ENCODE measurements at places on chromosomes 3 and 15.
A peak's percentile ranks its signal among the peaks of the same experiment; 100 is the strongest.

GRCh38 chr3:154598166-154598565 is 168.2 kb upstream of the GPR149 start:
- DNase-seq, result no peak

DNA sequence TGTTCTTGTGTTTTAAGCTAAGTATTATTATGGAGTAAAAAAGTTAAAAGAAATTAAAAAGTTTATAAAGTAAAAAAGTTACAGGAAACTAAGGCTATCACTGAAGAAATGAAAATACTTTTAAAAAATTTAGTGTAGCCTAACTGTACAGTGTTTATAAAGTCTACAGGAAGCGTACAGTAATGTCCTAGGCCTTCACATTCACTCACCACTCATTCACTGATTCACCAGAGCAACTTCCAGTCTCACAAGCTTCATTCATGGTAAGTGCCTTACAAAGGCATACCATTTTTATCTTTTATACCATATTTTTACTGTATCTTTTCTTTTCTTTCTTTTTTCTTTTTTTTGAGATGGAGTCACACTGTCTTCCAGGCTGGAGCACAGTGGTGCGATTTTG is 40.7 kb upstream of the SCN5A start:
- DNase-seq, result no peak

GRCh38 chr15:89114990-89115389 is 26.7 kb downstream of the ABHD2 start:
- DNase-seq, result no peak

- DNase-seq, result no peak
Measured at GRCh38 chr3:126125781-126126251, 41.9 kb upstream of the SLC41A3 start.

DNA sequence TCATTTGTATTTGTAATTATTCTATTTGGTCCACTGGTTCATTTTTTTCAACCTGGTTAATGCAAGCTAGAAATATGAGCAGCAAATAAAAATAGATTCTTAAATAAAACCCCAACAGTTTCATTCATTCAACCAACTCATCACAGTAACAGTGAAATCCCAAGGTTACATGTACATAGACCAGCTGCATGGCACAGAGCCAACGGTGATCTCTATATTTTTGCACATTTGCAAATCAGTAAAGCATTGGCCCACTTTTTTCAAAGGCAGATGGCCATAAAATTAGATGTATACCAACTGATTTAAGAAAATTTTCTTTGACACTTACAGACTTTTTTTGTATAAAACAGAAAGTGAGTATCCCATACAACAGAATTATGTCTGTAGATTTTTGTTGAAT is 49.3 kb downstream of the STRIT1 start:
- DNase-seq, result no peak

DNA sequence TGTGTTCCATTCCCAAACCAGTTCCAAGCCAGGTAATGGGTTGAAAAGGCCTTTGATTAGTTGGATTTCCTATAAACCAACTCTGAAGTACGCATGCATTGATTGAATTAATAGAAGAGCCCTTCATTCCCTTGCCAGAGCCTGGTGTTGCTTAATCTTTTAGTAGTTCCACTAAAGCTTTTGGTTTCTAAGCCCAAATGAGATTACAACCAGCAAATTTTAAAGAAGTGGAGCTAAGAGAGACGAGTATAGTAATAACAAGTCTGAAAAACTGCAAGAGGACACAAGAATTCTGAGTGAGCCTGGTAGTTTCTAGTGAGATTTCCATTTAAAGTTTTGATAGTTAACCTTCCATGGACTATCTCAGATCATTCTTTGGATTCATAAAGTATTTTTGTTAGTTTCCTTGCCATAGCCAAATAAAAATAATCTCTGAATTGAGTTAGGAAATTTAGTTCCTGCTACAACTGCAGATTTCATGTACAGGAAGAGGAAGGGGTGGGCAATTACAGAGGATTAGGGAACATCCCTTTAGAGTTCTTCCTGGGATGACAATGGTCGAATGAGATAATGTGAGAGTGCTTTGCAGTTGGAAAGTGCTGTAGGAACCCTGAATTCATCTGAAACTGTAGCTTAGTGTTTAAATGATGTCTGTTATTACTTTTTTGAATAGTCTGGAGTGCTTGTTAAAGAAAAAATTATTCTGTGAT is 136.8 kb downstream of the FNDC3B start:
- DNase-seq, result no peak

DNA sequence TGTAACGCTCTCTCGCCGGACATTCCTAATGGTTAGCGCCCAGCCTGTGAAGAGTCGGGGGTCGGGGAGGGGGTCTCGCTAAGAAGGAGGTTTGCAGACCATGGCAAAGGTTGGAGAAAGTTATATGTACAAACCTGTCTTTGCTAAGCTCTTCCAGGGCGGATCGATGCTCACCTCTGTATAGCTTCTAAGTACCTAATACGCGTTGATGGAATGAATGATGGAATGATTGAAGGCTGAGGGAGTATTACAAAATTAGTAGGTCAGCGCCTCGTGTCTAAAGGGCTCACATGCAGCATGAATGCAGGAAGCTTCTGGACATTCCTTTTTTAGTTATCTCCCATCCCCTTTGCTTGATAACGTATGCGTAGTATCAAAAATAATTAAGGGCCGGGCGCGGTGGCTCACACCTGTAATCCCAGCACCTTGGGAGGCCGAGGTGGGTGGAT is 305 bp upstream of the KPNA1 start:
- DNase-seq, result no peak

GRCh38 chr3:170956647-170957046 is 48.2 kb upstream of the EIF5A2 start:
- DNase-seq, result no peak

DNA sequence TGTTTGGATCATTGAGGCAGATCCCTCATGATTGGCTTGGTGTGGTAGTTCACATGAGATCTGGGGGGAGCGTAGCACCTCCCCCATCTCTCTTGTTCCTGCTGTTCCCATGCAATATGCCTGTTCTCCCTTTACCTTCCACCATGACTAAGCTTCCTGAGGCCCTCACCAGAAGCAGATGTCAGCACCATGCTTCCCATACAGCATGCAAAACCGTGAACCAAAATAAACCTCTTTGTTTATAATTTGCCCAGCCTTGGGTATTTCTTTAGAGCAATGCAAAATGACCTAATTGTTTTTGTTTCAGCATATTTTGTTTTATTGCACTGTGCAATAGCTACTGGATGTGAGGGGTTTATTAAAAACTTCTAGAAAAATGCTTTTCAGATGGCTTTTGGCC is 56.6 kb upstream of the CHST2 start:
- no peak for DNase-seq

GRCh38 chr3:181176601-181177000 is 187.1 kb upstream of the DNAJC19 start:
- no peak for DNase-seq

- no peak for DNase-seq
Measured at GRCh38 chr3:164360738-164361406, 717.4 kb downstream of the SI start.

GRCh38 chr3:117109178-117109577 is 399.6 kb downstream of the TUSC7 start:
- DNase-seq, result no peak

- no peak for DNase-seq
Measured at GRCh38 chr3:65466300-65466988, 572.3 kb downstream of the MAGI1 start.

- no peak for DNase-seq
Measured at GRCh38 chr3:127600749-127601456, 2.7 kb downstream of the MCM2 start.

DNA sequence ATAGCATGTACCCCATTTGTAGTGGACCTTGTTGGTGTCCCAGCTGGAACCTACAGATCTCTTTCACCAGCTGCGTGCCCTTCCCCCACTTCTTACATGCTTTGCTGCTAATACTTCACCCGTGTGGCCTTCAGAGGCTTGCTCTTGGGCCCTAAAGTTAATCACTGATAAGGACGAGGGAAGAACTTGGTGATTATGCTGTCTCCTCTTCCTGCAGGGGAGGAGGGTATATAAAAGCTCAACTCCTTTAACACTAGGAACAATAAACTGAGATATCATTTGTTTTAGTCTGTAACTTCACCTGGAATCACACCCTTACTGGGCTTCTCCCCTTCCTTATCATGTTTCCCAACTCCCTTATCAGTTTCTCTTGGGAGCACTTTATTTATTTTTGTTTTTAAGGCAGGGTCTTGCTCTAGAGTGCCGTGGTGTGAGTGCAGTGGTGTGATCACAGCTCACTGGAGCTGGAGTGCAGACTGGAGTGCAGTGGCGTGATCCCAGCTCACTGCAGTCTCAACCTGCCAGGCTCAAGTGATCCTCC is 43.2 kb upstream of the PIK3R4 start:
- DNase-seq, result no peak

DNA sequence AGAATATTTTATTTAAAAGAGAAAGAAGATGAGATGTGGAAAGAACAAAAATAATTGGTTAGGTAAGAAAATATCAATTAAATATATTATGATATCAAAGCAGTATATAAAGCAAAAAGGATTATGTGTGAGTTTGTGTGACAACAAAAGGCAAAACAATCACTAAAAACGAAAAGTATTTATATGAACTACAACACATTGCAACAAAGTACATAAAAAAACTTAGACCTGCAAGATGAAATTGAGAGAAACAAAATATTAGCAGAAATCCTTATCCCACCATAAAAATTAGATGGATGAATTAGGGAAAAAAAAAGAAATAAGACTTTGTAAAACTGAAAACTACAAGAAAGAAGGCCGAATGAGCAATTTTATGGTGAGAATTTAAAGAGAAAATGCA is 27.3 kb upstream of the IGF1R start:
- DNase-seq, result no peak

GRCh38 chr15:63093486-63094205 is 28.0 kb upstream of the LACTB start:
- DNase-seq, result peak; percentile 84

DNA sequence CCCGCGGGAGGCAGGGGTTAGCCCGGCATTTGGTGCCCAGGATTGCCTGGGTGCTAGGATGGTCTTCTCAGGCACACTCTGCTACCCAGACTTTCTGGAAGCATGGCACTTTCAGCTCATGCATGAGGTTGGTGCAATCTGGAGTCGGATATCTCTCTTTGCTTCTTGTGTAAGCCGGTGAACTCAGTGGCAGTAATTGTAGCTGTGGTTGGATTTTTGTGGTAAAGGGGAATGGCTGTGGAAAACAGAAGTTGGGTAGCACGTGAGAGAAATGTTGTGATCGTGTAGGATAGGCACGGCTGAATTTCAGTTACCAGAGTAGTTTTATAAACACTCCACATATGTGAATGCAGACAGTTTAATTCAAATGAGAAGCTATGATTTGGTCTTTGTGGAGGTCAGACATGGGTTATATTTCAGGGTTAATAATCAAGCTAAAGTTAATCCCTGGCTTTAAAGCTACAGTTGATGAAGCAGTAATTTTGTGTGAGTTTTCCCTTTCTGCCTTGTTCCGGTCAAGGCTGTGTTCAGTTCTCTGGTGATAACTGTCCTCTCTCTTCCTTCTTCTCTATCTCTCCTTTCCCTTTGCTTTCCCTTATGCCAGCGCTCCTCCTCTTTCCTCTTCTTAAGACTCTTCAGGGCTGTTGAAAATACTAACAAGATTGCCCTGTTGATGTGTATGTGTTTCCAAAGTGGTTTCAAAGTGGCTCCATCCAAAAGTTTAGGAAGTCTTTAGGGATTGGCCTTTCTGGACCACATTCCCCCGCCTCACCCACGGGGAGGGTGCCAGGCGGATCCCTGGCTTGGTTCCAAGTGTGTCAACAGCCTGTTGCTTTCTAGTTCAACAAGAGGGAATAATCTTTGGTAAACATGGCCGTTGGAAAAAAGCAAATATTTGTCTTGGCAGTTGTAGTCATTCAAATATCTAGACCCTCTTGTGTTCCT is 404.6 kb upstream of the C2CD4B start:
- no peak for DNase-seq

- DNase-seq, result no peak
Measured at GRCh38 chr3:141610939-141611338, 124.1 kb downstream of the RASA2 start.

GRCh38 chr3:71307991-71308697 is 275.4 kb downstream of the FOXP1 start:
- no peak for DNase-seq

DNA sequence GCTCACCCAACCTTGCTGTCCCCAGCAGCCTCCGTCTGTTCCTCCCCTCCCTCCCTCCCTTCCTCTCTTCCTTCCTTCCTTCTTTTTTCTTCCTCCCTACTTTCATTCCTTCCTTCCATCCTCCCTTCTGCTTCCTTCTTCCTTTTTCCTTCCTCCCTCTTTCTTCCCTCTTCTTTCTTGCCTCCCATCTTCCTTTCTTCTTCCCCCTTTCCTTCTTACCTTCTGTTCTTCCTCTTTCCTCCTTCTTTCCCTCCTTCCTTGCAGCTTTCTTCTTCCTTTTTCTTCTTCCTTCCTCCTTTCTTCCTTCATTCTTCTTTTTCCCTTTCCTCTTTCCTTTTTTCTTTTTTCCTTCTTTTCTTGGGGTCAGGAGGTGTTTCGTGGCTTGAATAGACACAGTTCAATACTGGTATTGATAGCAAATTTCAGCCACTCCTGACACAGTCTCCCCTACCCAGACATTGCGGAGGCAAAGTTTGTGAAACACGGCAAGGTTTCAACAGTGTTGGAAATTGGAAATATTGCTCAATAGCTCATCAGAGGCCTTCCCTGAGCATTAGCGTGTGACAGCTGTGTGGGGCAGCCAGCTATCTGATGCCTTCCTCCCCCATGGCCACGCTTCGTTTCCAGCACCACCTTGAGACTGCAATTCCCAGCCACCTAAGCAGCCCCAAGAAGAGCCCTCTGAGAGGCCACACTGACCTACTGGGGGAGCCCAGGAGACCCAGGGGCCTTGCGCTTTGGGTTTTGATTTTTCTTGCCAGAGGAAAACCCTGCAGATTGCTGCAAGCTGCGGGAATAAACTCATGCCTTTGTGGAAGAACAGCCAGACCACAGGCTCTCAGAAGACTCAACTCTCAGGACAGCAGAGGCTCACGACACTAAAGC is 82.2 kb downstream of the KLF15 start:
- no peak for DNase-seq

DNA sequence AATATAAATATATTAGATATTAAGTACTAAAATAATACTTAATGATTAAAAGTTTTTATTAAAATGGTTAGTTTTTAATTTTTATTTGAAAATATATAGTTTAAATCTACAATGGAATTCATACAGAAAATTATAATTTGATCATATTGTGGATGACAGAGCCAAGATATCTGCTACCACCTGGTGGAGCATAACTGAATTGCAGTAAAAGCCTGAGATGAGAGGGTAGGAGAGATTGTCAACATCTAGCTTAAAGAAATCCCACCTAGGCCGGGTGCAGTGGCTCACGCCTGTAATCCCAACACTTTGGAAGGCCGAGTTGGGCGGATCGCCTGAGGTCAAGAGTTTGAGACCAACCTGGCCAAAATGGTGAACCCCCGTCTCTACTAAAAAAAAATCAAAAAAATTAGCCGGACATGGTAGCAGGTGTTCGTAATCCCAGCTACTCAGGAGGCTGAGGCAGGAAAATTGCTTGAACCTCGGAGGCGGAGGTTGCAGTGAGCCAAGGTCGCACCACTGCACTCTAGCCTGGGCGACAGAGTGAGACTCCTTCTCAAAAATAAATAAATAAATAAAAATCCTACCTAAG is 25.1 kb upstream of the CSTA start:
- DNase-seq, result peak; percentile 63

- DNase-seq, result no peak
Measured at GRCh38 chr15:56367156-56367555, 1.9 kb downstream of the TEX9 start.
